ENCODE measurements at places on chromosomes 13 and 19.
A peak's percentile ranks its signal among the peaks of the same experiment; 100 is the strongest.

- no peak for DNase-seq
These were observed 104.3 kb downstream of the CCNA1 start for GRCh38 chr13:36536546-36536945.

DNA sequence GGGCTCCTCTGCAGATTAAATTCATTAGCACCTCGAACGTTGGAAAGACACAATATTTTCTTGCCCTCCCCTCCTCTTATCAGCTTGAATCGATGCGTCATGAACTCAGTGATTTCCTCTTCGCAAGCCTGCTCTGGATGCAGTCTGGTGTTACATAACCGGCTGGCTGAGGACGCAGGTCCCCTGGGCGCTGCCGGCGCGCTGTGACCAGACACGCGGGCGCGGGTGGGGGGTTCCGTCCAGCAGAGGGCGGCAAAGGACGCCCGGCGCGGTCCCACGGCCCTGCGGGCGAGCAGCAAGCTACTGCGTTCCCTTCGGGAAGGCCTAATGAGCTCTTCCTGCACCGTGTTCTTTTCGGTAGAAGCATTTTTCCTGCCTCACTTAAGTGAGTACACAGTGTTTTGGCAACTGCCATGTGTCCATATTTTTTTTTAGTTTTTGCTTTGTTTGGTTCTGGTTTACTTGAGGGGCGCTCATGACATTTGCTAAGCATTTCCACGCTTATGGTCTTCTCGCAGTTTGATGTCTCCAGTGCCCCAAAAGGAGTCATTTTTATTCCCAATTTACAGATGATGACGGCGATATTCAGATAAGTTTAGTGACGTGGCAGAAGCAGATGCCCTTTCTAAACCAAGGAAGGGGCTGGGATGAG, 112.2 kb upstream of the MBNL2 start:
- peak; percentile 68 for DNase-seq

DNA sequence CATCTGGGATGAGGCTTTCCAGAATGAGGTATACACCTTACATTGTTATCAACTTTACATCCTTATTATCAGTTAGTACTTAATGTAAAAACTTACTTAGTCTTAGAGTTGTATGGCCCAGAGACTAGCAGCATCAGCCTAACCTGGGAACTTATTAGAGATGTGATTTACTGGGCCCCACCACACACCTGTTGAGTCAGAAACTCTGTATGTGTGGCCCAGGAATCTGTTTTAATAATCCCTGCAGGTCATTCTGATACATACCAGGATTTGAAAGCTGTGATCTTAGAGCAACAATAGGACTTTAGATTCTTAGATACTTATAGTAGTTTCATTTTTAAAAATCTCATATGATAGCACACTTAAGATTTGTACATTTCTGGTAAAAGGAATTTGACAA, 17.4 kb downstream of the FNDC3A start:
- no peak for DNase-seq

- no peak for DNase-seq
These were observed 2.1 kb downstream of the TRIM13 start for GRCh38 chr13:49998714-49999624.

DNA sequence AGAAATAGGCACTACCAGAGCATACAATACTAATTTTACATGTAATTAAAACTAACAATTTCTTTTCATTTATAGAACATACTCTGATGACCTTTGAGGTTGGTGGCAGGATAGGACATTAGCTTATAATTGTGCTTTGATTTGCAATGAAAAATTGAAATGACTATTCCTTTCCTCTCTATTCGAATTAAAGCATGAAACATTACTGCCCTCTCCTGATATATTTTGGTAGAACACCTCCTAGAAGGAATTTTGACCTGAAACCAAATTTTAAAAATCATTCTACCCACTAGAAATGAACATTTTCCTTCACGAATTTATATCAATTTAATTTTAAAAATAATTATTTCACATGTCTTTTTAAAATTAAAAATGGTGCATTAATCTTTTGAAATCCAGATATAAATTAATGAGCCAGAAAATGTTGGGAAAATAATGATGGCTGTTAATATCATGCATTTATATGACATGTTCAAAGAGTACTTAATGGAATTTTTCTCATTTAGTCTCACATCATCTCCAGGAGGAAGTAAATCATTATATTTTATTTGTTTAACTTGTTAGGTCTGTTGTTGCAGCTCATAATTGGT, 556.3 kb upstream of the ARGLU1 start:
- DNase-seq: no peak

GRCh38 chr19:5247957-5248705, 92.5 kb downstream of the PTPRS start:
- no peak for DNase-seq

All from stimulated activated CD8-positive, alpha-beta memory T cell treated with anti-CD3 and anti-CD28 coated beads, Interleukin-12 subunit alpha, Interleukin-12 subunit beta, amount 100 ng/mL, for 1 hour (primary cell).